ENCODE measurements at places on chromosomes 5 and 9. TPM values are rescaled to one million over a fixed set of nuclear protein-coding genes. Genes with fewer than 3 reads are reported as not detected.
A peak's percentile ranks its signal among the peaks of the same experiment; 100 is the strongest.

DNA sequence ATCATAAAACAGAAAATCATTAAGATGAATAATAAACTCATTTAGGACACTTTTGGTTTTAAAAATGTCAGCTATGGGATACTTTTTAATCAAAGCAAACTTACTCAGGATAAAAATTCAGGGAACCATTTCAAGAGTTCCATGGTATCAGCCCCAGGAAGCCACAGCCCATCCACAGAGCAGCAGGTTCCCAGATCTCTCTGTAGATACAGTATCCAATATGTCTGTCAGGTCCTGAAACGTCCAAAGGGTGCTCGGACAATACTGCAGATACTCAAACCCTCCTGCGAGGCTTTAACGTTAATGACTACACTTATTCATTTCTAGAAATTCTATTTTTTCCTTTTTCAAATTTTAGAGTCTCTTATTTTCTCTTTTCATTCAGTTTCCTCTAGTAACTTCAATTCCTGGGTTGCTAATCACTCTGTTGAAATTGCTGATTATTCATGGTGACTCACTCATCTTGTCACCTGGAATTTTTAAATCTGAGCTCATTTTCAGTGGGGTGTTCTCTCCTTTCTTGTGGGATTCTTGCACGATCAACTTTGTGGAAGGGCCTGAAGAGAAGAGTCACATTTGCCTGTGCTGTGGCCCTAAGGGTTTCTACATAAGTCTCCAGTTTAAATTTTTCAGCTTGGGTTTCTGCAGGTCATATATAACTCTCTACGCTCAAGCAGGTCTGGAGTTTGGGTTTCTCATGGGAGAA, 435.8 kb downstream of the CTNND2 start:
- DNase-seq: peak; percentile 82

STARD4 gene
- total RNA-seq: 56.4 TPM

GRCh38 chr5:31362931-31363568, 168.8 kb downstream of the DROSHA start:
- peak; percentile 76 for DNase-seq

ZNF454 gene
- total RNA-seq: 0.54 TPM

DNA sequence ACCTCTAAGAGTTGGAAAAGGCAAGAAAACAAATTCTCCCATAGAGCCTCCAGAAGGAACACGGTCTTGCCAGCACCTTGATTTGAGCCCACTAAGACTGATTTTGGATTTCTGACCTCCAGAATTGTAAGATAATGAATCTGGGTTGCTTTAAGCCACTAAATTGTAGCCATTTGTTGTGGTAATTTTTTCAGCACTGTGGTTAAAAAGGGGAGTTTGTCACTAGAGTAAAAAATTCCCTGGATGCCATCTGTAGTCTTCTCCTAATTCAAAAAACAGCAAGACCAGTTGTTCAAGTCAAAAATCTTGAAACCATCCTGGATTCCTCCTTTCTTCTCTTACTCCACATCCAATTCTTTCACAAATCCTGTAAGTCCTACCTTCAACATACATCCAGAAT, 39.6 kb downstream of the NRG2 start:
- no peak for DNase-seq

- no peak for DNase-seq
Observed at GRCh38 chr9:68750786-68751185, 45.7 kb downstream of the PIP5K1B start.

C1QTNF3 gene
- 1.3 TPM for total RNA-seq

UBE2D2 gene
- 127 TPM for total RNA-seq

DNA sequence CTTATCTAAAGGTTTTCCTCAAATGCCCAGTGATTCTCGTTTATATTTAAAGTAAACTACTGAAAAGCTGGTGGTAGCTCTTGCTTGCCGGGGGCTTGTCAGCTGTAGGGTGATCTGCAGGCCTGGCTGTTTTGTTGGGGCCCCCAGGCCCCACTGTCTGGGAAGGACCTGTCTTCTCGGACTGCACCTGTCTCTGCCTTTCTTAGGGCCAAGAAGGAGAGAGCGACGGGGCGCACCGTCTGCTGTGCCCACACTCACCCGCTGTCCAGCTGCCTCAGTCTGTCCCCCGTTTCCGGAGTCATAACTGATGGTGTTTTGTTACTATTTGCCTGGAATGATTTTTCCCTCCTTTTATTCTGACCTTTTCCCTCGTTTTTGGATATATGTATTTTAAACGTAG, 94.1 kb upstream of the CACNA1B start:
- DNase-seq: no peak

- no peak for DNase-seq
Observed at GRCh38 chr5:74560245-74560644, 80.3 kb downstream of the ENC1 start.

TAF11L10 gene
- total RNA-seq: not detected
